ENCODE measurements at places on chromosomes 2 and 18.

GRCh38 chr2:74583504-74583903, 29.0 kb downstream of the DOK1 start:
- no peak for DNase-seq

DNA sequence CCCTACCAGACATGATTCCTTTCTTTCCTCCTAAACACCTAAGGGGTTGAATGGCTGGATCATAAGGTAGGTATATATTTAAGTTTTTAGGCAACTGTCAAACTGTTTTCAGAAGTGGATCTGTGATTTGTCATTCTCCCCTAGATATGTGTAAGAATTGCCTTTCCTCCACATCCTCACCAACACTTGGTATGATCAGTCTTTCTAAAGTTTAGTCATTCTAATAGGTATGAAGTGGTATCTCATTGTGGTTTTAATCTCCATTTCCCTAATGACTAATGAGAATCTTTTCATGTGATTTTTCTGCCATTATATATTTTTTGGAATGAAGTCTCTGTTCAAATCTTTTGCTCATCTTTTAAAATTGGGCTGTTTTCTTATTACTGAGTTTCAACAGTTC, 122.1 kb downstream of the TFCP2L1 start:
- no peak for DNase-seq

DNA sequence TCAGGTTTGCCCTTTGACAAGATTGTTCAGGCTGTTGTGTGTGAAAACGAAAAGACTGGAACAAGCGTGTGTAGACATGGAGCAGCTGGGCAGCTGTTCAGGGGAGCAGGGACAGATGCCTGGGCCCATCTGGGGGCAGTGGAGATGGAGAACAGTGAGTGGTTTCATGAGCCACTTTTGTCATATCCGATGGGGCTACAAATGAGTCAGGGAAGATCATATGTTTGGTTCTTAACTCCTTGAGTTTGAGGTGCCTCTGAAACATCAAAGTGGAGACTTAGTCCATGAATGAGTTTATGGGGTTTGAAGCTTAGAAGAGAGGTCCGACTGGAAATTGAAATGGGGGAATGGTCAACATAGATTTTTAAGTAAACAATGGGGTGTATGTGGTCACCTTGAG, 9.3 kb upstream of the PLB1 start:
- no peak for DNase-seq

DNA sequence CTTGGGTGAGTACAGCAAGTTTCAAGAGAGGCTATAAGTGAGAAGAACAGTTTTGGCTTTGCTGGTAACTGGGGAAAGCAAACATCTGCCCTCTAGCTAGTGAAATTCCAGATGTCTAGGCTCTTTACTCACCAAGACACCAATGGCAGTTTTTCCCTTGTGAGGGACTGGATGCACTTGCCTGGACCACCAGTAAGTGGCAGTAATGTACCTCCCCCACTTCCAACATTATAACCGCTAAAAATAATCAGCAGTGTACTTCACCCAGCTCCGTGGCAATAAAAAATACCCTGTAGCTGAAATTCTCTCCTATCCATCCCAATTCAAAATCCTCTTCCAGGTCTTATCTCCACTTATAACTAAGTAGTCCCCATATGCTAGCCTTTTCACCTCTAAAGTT, 383.9 kb downstream of the ARHGAP15 start:
- no peak for DNase-seq

- no peak for DNase-seq
Observed at GRCh38 chr2:140376686-140377085, 1596.5 kb upstream of the NXPH2 start.

DNA sequence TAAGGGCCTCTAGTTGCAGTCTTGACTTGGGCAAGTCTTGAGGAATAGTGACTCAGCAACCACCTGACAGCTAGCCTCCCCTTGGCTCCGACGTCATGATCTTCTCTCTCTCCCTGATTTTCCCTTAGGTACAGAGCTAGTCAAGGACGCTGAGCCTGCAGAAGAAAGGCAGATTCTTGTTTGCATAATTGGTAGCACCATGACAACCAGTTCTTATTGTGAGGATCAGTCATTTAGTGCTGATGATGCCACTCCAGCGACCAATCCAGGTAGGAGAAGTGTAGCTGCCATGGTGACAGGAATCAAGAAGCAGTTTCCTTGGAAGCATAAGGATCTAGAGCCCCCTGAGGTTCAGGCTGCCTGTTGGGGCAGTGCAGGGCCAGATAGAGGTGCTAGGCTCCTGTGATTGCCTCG, 2.8 kb upstream of the RESP18 start:
- DNase-seq, result no peak

GRCh38 chr2:75348307-75348706, 149.0 kb upstream of the TACR1 start:
- DNase-seq, result no peak

GRCh38 chr2:211367293-211367692, 810.9 kb downstream of the CPS1 start:
- no peak for DNase-seq
